Sigmoid colon (tissue), 7 donors: ENCODE measurements at places on chromosomes 2 and 18.
A peak's percentile ranks its signal among the peaks of the same experiment; 100 is the strongest.

- H3K36me3 ChIP-seq = no peaks in the 10 kb centered on the region
- no peaks in the 10 kb centered on the region for H3K27me3 ChIP-seq
- no peak for DNase-seq
- no peak overlapping the region for H3K27ac ChIP-seq
- no peak overlapping the region for H3K4me3 ChIP-seq
Observed at GRCh38 chr2:181790716-181791649, 100.5 kb upstream of the ITPRID2 start.

DNA sequence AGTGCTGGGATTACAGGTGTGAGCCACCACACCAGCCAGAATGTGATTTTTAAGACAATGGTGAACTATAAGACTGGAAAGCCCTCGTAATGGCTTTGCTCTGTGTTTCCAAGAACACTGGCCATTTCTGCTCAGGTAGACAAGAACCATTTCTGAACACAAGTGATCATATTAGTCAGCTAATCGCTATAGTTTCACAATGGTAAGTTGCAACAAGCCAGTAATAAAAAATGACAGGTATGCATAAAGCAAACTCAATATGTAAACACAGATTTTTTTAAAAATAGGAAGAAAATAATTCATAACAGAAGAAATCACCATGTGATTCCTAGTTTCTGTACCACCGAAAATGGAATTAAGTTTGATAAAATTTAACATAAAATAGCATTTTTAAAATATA is 166.5 kb downstream of the THADA start:
- no peaks in the 10 kb centered on the region for H3K36me3 ChIP-seq
- no peaks in the 10 kb centered on the region for H3K27me3 ChIP-seq
- no peak overlapping the region for H3K27ac ChIP-seq
- DNase-seq = no peak
- H3K4me3 ChIP-seq = no peak overlapping the region

GRCh38 chr18:7870855-7871254 is 303.7 kb downstream of the PTPRM start:
- no peaks in the 10 kb centered on the region for H3K27me3 ChIP-seq
- H3K4me3 ChIP-seq = no peak overlapping the region
- no peaks in the 10 kb centered on the region for H3K36me3 ChIP-seq
- H3K27ac ChIP-seq = no peak overlapping the region

DNA sequence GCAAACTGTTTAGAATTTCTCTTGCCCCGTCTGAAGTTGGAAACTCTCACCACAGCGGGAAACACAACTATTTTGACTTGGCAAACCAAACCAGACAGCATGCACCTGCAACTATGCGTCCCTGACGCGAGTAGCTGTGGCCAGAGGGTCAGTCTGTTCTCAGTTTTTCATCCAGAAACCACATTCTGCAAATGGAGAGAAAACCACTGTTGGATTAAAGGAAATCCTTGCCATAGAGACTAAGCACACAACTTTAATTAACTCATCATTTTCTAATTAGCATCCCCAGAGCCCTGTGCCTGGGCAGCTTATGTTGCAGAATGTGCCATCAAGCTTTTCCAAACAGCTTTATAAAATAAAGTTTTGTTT is 415.7 kb upstream of the TCF4 start:
- H3K4me3 ChIP-seq = no peak overlapping the region
- H3K4me1 ChIP-seq = no peaks in the 10 kb centered on the region
- H3K27ac ChIP-seq = no peak overlapping the region
- H3K36me3 ChIP-seq = no peaks in the 10 kb centered on the region
- no peak for DNase-seq
- H3K27me3 ChIP-seq = no peaks in the 10 kb centered on the region

DNA sequence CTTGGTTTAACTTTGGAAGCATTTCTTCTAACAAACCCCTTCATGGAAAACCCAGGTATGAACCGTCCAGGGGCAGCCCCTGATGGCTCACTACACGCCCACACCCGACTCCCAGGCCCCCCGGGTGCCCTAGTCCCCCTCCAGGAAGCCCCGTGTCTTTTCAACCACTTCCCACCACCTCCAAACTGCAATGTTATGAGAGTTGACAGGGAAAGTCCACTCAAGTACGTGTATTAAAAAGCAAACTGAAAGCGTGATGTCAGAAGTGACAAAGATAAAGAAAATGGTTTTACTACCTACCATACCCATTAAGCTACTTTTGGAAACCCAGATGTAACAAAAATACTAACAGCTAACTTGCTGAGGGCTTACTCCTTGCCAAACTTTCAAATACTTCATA is 51.5 kb downstream of the L3MBTL4 start:
- H3K4me1 ChIP-seq = no peaks in the 10 kb centered on the region
- H3K36me3 ChIP-seq = no peaks in the 10 kb centered on the region
- no peak for DNase-seq
- H3K27ac ChIP-seq = no peak overlapping the region

- no peaks in the 10 kb centered on the region for H3K36me3 ChIP-seq
- H3K4me1 ChIP-seq = peaks cover 9% of the 10 kb centered on the region
- DNase-seq = no peak
- no peak overlapping the region for H3K4me3 ChIP-seq
- H3K27me3 ChIP-seq = no peaks in the 10 kb centered on the region
Observed at GRCh38 chr18:27188309-27188708, 3.2 kb upstream of the CHST9 start.

DNA sequence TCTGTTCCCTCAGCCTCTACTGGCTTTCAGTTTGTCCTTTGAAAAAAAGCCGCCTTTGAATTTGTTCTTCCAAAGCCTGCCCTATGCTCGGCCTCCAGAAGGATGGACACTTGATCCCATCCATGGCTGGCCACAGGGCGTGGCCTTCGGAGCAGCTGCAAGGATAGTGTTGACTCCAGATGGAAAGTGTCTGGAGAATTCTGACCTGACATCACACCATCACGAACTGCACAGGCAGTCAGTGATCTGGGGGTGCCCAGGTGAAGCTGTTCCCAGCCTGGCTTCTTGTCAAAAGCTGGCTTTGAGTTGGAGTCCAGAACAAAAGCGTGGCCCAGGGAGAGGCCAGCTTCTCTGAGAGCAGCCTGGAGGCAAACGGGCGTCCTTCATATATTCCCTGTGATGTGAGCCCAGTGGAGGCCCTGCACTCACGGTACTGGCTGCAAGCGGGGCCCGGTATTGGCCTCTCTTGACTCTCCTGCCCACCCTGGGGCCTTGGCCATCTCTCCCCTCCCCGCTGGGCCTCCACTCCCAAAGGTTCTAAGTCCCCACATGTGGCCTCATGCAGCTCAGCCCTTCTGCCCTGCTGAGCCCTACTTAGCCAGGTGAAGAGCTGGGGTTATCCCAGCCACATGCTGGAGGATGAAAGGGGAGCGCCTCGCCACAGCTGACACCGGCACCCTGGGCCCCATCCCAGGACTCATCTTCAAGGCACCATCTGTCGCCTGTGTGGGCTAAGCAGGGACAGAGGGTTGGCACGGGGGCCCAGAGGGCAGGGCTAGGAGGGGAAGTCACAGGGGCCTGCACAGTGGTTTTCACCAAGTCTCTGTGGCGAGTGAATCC is 20.4 kb upstream of the ATOH8 start:
- H3K4me1 ChIP-seq = peaks cover 49% of the 10 kb centered on the region
- DNase-seq = peak; percentile 60
- no peaks in the 10 kb centered on the region for H3K36me3 ChIP-seq

DNA sequence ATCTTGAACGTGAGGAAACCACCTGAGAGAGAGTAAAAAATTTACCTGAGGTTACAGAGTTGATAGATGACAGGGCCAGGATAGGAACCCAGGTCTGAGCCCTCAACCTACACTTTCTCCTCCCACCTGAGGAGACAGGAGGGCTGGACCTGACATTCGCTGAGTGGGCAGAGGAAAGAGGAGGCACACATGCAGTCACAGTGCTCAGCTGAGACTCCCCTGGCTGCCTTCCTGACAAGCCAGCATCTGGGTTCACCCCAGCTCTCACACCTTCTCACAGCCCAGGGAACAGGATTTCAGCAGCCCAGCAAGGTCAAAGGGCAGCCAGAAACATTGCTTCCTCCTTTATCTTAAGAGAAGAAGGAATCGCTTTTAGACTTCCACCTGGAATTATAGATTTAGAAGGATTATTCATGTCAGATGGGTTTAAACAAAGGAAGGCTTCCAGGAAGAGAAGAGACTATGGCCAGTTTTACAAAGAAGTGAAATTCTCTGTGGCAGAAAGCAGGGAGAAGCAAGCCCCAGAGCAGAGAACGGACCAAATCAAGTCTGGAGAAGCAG is 18.1 kb upstream of the PKDCC start:
- no peak overlapping the region for H3K27ac ChIP-seq
- DNase-seq = no peak
- no peaks in the 10 kb centered on the region for H3K27me3 ChIP-seq
